NB4 (cell line): ENCODE measurements at places on chromosomes 6 and 20.

- DNase-seq: no peak
Observed at GRCh38 chr6:73290435-73290834, 27.4 kb upstream of the KHDC1 start.

GRCh38 chr6:148438632-148439031, 96.0 kb downstream of the SASH1 start:
- DNase-seq: no peak

DNA sequence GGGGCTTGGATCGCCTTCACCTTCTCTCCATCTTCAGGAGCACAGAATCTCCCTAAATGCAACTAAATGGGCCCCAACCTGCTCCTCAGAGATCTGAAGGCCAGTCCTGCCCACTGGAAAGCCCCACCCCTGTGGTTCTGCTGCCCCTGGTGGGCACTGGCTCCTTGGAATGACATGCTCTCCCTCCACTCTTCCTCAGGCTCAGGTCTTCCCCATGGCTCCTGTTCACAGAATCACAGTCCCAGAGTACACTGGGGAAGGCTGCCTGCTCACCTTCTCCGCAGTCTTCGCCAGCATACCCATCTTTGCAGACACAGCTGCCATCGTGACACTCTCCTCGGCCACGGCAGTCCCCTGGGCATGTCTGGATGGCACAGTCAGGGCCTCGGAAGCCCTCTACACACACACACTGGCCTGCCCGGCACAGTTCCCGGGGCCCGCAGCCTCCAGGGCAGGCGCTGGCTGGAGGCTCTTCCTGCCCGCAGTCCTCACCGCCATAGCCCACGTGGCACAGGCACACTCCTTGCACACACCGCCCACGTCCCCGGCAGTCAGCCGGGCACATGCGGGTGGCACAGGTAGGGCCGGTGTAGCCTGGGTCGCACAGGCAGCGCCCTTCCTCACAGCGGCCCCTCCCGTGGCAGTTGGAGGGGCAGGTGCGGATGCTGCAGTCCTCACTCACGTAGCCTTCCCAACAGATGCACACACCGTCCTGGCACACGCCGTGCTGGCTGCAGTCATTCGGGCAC, 13.6 kb downstream of the TNXB start:
- no peak for DNase-seq

DNA sequence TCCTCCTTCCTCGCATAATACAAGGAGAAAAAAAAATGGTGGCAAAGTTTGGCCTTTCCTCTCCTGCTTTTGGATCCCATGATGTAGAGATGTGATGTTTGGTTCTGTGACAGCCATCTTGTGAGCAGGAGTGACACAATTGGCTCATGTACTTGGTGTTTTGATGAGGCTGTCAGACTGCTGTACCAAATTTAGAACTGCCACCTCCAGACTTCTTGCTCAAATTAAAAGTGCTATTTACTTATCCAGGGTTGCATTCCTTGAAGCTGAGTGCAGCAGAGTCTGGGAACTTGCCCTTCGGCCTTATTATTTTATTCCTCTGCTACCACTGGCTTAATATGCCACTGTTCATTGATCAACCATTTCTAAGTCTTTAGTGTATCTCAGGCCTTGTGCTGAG, 21.9 kb downstream of the BCAS1 start:
- no peak for DNase-seq

DNA sequence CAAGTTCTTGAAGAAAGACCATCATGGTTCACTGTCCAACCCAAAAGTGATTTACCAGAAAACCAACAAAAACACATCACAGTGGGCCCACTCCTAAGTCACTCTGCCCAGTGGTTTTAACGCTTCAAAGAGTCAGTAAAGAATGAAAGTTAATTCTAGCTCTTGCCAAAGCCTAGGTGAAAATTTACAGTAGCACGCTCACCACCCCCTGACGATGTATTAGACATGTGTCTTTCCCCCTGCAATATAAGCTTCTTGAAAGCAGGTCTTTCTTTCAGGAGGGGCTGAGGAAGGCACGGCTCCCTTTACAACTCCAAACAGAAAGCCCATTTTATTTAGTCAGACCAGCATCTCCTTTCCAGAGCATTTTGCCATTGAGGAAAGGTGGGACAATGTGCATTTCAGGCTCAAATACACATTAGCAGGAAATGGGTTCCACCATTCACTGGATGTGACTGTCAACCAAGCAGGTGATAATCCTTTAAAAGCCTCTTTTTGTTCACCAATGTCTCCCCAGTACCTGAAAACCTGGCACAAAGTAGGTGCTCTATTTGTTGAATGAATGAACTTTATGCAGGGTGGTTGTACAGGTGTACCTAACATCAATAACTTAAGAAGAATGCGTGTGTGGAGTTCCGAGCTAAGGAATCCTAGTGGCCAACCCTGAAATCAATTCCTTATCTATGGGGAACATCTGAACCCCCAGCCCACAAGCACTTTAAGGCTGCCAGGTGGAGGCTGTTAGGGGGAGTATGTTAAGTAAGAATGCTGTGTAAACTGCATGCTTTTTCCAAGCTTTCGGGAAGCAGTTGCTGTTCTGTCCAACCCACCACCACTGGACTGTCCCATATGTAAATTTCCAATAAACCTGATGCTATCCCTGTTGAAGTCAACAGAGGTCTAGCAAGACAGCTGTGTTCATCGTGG, 11.4 kb downstream of the EZR start:
- no peak for DNase-seq

DNA sequence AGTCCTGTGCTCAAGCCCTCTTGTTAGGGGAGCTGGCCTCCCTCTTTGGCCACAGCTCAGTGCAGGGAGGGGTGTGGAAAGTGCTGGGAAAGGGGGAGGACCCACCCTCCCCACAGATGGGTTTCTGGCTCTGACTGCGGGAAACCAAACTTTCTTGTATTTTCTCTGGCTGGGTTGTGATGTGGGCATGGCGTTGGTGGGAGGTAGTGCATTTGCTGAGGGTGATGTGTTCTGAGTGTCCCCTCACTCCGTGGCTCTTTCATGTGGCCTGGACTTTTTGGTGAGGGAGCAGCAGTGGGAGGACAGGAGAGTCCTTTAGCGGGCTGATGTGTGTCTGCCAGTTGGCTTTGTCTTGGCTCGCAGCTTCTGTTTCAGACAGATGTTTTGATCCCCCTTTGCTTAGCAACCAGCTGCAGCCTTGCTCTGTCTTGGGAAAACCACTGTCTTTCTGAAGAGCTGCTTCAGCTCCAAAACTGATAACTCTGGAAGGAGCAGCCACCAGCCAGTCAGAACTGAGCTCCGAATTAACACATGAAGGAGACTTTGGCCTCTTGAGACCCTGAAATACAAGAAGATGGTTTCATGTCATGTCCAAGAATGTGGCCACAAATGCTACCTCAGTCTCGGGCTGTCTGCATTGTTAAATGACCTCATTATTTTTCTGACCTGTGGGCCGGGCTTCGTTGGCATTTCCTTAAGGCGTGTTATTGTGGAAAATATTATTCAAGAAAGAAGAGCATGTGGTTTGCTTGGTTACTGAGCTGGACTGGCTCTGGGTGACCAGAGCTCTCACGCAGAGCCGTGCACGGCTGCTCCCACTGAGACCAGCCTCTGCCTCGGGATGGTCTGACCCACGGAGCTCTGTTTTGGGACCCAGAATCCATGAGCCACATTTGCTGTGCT, 21.5 kb downstream of the SYNJ2 start:
- DNase-seq: no peak

DNA sequence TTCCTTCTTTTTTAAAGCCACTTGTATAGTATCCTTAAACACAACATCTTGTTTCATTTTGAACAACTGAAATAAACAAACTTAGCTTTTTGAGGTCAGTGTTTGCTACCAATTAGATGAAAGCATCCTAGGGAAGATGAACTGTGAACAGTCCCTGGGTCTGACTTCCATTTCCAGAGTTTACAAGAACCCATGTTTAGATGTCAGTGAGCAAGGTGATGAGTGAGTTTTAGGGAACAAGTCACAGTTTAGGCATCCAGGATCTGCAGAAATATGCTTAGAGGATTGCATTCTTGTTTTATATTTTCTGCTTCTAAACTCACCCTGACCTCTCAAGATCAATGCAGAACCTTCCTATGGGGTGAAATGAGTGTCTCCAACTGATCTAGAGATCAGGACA, 3.0 kb downstream of the ZC2HC1B start:
- DNase-seq: no peak

GRCh38 chr6:158954753-158955152, 45.2 kb downstream of the RSPH3 start:
- DNase-seq: peak; percentile 26

DNA sequence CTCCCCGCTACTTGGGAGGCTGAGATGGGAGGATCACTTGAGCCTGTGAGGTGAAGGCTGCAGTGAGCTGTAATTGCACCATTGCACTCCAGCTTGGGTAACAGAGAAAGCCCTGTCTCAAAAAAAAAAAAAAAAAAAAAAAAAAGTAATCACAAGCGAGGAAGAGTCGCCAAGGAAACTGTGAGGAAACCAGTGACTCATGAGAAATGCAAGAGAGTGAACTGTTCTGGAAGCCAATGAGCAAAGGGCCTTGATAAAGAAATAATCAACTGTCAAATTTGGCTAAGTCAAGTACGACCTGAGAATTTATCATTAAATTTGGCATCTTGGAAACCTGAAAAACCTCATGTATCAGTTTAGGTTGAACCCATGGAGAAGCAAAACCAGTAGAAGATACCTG, 16.1 kb upstream of the LAMP5 start:
- peak; percentile 35 for DNase-seq

- DNase-seq: no peak
Observed at GRCh38 chr20:58868795-58869194, 16.3 kb downstream of the GNAS start.

- DNase-seq: no peak
Observed at GRCh38 chr6:56244528-56245253, 2.7 kb downstream of the COL21A1 start.

- DNase-seq: no peak
Observed at GRCh38 chr6:30564114-30564513, 7.0 kb downstream of the PRR3 start.

GRCh38 chr20:17628101-17628841, 53.8 kb downstream of the RRBP1 start:
- DNase-seq: no peak

GRCh38 chr20:24605937-24606455, 136.6 kb downstream of the SYNDIG1 start:
- no peak for DNase-seq

DNA sequence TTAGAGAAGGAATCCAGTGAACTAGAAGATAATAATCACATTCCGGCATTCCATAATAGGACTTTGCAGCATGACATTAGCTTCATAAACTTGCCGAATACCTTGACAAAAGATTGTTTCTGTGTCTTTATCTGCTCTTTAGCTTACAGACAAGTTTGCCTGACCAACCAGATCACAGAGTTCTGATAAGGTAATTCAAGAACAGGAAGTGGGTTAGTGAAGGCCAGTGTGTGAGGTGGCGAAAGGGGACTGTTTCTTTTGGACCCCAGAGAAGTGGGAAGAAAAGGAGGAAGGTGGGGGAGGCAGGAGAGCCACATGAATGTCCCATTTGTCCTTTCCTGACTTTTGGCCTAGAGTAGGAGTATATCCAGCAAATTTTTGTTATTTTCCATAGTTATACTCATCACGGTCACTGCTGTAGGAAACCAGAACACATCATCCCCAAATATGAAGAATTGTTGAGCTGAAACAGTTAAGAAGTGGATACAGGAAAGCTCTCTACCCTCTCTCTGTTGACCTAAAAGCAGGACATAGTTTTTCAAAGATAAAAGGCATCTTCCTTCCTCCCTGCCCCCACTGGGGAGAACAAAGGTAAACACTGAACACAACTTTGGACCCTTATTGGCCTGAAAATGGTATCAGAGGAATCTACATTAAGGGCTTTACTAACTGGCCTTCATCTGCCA, 72.4 kb upstream of the TNFAIP3 start:
- DNase-seq: peak; percentile 63
